ENCODE measurements at places on chromosomes 4 and X. TPM values are rescaled to one million over a fixed set of nuclear protein-coding genes. Genes with fewer than 3 reads are reported as not detected.

GRCh38 chr4:122810669-122811068, 16.0 kb upstream of the FGF2 start:
- no peak for DNase-seq

DNA sequence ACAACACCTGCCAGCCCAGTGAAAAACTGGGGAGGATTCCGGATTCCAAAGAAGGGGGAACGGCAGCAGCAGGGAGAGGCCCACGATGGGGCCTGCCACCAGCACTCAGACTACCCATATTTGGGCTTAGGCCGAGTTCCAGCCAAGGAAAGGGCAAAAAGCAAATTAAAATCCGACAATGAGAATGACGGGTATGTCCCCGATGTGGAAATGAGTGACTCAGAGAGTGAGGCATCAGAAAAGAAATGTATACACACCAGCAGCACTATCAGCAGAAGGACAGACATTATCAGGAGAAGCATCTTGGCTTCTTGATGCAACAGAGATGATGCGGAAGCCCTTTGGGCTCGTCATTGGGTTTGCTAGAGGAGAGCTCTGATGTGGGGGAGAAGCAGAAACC, 62.4 kb downstream of the JADE1 start:
- DNase-seq: no peak

DNA sequence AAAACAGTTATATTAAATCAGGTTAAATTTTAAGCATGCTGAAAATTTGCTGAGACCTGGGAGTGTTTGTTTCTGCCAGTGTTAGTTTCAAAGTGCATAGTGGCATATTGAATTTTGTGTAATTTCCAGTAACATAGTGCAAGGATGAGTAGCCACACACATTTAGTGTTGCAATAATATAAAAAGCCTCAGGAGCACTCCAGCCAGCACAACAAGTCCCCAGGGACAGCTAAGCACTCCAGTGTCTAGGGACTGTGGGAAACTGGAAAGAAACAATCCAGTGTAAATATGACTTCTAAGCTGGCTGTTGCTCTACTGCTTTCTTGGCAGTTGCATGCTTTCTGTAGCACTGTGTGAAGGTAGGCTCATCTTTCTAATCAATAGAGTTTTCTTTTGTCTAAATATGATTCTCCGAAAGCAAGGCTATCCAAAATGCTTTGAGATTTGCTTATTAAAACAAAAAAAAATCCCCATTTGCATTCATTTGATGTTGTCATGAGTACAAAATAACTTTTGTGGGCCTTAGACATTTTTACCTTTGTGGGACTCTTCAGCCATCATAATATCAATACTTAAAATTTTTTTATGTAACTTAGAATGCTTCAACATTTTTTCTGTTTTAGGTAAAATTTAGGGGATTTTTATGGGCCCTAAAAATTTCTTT, 24.2 kb upstream of the CXCL2 start:
- no peak for DNase-seq

- no peak for DNase-seq
Observed at GRCh38 chr4:123784626-123785025, 388.0 kb downstream of the SPRY1 start.

DNA sequence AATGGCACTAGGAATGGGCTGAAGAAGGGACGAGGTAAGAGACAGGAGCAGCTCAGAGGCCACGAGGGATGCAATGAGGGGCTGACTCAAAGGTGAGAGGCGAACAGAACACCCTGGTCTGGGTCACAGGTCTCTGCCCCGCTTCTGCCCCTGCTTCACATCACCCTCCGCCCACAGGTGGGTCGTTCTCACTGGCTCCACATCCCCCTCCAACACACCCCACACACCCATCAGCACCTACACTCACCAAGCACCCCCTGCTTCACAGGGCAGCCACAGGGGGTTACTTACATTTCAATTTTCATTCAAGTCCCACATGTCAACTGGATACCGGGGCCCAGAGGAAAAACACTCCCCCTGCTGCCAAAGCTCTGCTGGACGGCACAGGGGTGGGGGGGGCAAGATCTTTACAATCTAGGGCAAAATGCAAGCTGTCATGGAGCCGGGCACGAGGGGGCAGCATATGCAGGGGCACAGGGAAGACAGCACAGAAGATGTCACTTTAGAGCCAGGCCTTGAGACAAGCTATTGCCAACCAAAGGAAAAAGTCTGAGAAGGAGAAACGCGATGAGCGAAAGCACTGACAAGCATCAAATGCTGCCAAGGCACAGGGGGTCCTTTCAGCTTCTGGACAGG, 94.0 kb downstream of the AFAP1 start:
- DNase-seq: peak; percentile 51

The CTPS2 gene
- 7.2 TPM for total RNA-seq

DNA sequence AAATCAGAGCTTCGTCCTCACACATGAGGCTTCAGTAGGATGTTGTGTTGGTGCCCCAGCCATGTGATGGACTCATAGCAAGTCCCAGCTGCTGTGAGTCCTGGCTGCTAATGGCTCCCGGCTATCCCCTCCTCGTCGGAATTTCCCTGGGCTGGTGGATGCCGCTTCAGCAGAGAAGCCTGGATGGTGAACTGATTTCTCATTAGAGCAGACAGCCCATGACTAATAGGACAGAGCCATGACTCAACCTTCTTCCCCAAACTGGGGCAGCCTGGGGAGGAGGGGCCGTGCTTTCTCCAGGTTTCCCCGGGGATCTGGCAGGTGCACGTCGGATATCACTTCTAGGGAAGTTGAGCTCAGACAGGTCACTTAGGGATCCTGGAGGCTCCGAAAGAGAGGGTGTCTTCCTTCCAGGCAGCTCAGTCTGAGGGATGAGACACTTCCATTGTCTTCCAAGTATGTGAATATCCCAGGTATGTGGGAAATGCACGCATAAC, 112.7 kb downstream of the ASMT start:
- DNase-seq: no peak

The ZFYVE28 gene
- total RNA-seq: 8.7 TPM

DNA sequence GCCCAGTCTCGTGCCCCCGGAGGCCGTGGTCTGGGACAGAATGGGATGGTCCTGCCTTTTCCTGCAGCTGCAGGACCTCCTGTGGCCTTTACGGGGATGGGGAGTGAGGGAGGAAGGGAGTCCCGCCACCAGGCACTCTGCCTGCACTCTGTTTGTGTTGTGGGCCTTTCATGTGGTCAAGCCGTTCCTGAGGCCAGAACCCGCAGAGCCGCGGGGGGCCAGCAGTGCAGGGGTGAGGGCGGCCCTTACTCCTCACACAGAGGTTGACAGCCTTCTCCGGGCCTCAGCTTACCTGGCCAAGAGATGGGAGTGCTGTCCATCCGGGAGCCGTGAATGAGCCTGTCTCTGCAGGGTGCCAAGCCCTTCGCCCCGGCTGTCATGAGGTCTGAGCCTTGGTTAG, 230.7 kb downstream of the AFAP1 start:
- no peak for DNase-seq

- DNase-seq: no peak
Observed at GRCh38 chr4:165569031-165569430, 190.2 kb downstream of the CPE start.

The PAGE2B gene
- 0.70 TPM for total RNA-seq

The HPGDS gene
- not detected for total RNA-seq

- no peak for DNase-seq
Observed at GRCh38 chrX:9355739-9356138, 109.1 kb upstream of the TBL1X start.

The NPY1R gene
- not detected for total RNA-seq

The TRIM60 gene
- not detected for total RNA-seq

GRCh38 chr4:77047037-77047436, 28.8 kb downstream of the CCNI start:
- no peak for DNase-seq

DNA sequence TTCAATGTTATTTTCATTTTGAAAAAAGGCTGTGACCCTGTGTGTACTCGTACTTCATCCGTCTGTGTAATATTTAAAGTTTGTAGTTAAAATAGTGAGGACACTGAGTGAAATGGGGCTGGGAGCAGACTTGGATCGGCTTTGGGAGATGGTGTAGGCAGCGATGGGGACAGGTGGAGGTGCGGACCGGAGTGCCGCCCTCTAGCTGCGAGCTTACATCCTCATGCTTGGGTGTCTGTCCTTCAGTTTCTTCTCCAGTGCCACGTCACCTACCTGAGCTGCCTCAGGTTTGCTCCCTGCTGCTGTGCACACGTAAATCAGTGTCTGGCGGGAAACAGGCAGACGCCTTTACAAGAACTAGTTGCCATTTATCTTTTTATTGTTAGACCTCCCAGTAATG, 146.1 kb downstream of the GPR143 start:
- DNase-seq: no peak

GRCh38 chrX:54540289-54540688, 10.3 kb downstream of the GNL3L start:
- no peak for DNase-seq

The SCML1 gene
- total RNA-seq: 7.3 TPM

The ENOX2 gene
- 12.5 TPM for total RNA-seq

The PRKG2 gene
- total RNA-seq: 0.14 TPM

GRCh38 chrX:131792356-131792749, 230.7 kb upstream of the STK26 start:
- no peak for DNase-seq

- DNase-seq: no peak
Observed at GRCh38 chr4:183366206-183366835, 44.1 kb upstream of the CLDN24 start.

The FAAH2 gene
- 8.1 TPM for total RNA-seq

GRCh38 chr4:16883806-16884205, 14.6 kb downstream of the LDB2 start:
- no peak for DNase-seq

The EGF gene
- total RNA-seq: not detected

DNA sequence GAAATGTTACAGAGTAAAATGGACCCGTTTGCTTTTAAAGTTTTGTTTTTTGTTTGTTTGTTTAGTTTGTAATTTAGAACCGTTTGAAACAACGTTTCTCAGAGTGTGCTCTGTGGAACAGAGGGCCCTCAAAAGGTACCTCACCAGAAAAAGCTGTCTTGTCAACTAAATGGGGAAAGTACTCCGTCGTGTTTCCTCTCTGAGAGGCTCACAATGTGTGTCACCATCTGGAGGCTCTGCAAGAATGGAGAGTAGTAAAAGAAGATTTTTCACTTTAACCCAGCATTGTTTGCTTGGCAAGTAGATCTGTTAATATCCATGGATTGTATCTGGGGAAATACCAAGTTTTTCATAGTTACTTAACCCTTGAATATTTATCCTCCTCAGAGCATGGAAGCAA, 1.5 kb upstream of the ENPEP start:
- no peak for DNase-seq

The LAS1L gene
- total RNA-seq: 56.4 TPM

DNA sequence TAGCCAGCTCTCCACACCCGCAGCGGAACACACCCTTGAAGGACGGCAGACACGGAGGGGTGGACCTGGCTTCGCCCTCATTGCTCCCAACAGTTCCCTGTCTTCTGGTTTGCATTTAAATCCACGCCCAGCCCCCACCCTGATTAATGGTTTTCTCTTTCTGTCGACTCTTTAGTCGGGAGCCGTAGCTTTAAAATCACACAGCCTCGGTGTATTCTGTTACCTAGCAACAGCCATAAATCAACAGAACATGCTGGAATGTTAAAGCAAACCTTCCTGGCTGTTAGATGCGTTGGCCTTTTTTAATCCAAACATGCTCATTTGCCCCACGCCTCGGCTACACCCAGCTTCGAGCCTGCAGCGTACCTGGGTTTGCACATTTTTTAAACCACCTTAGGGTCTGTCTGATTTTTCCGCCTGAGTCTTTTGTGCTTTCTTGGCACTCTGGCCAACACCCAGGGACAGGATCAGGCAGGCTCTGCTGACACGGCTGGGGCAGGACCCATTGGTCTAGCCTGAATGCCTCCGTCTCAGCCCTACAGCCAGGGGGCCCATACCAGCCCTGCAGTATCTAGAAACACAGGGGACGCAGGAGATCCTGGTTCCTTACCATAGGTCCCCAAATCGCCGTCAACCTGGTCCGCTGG, 21.4 kb upstream of the PPP2R2C start:
- no peak for DNase-seq

The NAA11 gene
- total RNA-seq: not detected

The CXCL11 gene
- total RNA-seq: not detected

The RIPPLY1 gene
- total RNA-seq: not detected

The GPR143 gene
- total RNA-seq: not detected

The PTTG2 gene
- not detected for total RNA-seq

The HSD17B13 gene
- not detected for total RNA-seq

DNA sequence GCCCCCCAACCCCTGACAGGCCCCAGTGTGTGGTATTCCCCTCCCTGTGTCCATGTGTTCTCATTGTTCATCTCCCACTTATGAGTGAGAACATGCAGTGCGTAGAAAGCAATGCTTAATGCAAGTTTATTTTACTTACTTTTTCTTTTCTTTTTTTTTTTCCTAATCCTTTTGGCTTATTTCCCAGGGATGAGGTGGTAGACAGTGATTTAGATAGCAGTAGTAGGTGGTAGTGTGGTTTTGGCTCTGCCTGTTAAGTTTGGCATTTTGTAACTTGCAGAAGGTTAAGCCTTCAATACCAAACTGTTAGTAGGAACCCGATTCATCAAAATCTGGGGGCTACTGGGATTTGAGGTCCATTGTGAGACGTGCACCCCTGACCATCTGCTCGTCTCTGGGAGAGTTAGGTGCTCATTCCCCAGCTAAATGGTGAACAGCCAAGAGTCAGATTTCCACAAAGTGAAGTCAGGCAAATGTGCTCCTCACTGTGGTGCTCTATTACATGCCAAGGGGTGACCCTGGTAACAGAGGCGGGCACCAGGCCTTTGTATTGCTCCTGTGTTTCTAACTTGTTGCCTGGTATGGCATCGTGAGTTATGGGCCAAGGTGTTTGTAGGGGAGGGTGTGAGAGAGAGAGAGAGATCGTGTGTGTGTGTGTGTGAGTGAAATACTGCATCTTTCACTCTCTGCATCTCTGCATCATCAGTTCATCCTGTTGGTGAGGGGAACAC, 70.3 kb downstream of the PHOX2B start:
- no peak for DNase-seq

DNA sequence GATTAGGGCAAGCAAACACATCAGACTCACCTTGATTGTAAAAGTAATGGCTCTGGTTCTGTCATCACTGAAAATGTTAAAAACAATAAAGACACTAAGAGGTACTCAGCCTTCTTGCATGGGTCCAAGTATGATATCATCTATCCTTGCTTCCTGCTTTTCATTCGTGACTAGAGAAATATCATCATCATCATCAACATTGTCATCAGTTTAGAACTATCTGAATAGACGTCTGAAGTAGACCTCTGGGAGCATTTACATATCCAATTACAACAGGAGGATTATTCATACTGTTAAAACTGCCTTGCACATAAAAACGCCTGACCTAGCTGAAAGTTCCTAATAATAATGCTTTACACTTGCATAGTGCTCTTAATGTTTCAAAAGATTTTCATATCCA, 9.8 kb upstream of the FRAS1 start:
- no peak for DNase-seq

GRCh38 chr4:146155152-146155724, 20.3 kb upstream of the LSM6 start:
- DNase-seq: no peak

GRCh38 chr4:118823471-118823870, 12.5 kb downstream of the SEC24D start:
- no peak for DNase-seq

The RAI2 gene
- 0.39 TPM for total RNA-seq
